ENCODE measurements at places on chromosomes 5 and 9.
A peak's percentile ranks its signal among the peaks of the same experiment; 100 is the strongest.

DNA sequence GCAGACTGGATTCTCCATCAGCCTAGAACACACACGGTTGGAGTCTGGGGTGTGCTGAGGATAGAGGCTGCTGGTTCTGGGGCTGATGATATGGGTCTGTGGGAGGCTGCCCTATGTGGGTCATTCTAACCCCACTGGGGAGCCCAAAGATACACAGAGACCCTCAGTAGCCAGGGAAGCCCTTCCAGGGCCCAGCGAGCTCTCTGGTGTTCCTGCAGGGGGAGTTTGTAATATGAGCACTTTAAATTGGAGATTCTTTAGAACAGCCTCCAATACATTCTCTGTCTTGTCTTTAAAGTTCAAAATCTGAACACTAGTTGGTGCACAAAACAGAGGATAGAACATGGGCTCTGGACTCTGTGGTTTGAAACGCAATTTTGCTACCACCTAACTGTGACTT, 2.4 kb downstream of the ACTL7A start:
- DNase-seq, result no peak

GRCh38 chr9:121059998-121060636, 10.0 kb upstream of the C5 start:
- peak; percentile 28 for DNase-seq

DNA sequence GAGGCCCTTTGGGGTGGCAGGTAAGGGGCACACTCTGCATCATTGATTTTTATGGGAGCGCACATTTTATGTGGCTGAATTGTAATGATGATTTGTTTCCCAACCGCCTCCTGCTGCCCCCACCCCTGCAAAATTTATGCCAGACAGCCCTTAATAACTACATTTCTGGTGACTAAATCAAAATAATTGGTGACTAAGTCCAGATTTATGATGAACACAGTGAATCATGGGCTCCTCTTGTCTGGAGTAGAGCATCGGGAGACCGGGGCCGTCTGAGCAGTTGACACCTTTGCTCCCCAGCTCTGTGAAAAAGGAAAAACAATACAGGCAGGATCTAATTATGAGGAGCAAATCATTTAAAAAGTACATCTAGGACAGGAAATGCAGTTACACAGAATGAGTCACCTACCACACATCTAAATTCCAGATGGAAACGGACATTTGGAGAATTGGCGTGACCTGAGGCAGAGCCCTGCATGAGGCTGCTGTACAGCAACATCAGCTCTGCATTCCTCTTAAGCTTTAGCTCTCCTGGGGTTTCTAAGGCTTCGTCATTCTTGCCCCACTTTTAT, 58.9 kb downstream of the DOCK2 start:
- no peak for DNase-seq

DNA sequence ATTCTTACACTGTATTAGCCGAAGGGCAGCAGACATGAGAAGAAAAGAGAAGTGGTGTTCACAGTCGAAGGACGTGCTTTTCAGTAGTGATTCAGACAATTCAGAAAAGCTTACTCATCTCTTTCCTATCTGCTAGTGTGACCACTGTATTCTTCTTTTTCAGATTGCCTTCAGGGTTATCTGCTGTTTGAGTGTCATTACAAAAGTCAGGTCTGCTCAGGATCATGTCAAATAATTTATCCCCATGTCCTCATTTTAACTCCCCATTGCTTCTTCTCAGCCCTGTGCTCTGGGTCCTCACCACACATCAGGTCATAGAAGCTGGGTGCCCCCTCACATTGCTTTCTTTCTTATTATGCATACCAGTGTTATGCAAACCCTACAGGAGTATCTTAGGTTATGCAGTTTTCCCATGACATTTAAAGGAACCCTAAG, 394.0 kb downstream of the CETN3 start:
- no peak for DNase-seq

GRCh38 chr9:135906291-135907005, 898 bp downstream of the CAMSAP1 start:
- peak; percentile 23 for DNase-seq

GRCh38 chr5:82421119-82421518, 143.0 kb upstream of the RPS23 start:
- DNase-seq, result no peak

DNA sequence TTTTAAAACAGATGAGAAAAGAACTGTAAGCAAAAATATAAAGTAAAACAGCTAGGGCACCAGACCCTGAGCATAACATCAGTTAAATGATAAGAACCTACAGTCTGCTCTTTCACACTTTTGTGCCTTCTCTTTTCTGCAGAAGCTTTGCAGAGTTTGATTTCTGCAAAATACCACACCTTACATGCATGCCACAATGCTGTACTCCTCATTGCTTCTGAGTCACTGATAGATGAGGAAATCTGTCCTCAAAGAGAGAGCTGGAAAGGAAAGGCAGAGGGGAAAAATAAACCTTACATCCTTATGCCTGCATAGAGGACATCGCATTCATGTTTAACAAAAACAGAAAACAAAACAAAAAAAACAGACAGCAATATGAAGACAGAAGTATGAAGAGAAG, 142.9 kb downstream of the ATPSCKMT start:
- no peak for DNase-seq

GRCh38 chr5:37867654-37868053, 27.8 kb upstream of the GDNF start:
- no peak for DNase-seq

DNA sequence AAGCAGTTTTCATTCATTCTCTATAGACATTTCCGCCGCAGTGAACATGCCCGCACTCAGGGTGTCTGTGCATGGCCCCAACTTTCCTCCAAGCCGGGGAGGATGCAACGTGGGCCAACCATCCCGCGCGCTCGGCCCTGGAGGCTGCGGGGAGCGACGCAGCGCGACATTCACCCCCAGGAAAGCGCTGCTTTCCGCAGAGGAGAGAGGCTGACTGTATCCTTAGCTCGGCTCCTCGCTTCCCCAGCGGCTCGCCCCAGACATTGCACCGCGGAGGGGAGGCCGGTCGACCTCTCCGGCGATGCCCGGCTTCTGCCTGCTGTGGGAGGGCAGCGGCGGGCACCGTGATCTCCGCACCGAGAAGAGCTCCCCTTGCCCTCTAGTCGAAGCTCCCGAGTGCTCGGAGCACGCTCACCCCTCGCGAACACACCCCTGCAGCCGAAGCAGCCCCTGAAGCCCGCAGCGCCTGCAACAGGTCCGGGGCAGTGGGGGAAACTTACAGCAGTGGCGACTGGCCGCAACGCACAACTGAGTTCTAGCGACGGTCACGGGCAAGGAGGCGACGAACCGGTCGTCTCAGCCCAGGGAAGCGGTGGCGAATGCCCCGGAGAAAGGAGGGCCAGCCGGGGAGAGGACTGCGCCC, 600 bp downstream of the ENC1 start:
- peak; percentile 38 for DNase-seq

DNA sequence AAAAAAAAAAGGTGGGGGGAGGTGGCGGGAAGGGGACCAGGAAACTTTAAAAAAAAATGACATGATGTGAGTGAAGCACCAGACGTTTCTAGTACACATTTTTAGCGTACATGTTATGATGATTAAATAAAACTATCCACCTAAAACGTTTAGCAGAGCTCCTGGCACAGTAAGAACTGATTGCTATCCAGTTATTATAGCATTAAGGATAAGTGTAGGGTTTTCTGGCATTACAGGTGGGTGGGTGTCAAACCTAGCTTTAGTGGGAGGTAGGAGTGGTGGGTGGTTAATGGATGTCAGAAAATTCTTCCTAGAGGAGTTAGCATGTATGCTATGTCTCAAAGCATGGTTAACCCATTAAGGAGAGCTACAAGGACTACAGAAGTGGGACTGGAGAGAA, 2329.5 kb downstream of the MAT2B start:
- DNase-seq, result no peak

DNA sequence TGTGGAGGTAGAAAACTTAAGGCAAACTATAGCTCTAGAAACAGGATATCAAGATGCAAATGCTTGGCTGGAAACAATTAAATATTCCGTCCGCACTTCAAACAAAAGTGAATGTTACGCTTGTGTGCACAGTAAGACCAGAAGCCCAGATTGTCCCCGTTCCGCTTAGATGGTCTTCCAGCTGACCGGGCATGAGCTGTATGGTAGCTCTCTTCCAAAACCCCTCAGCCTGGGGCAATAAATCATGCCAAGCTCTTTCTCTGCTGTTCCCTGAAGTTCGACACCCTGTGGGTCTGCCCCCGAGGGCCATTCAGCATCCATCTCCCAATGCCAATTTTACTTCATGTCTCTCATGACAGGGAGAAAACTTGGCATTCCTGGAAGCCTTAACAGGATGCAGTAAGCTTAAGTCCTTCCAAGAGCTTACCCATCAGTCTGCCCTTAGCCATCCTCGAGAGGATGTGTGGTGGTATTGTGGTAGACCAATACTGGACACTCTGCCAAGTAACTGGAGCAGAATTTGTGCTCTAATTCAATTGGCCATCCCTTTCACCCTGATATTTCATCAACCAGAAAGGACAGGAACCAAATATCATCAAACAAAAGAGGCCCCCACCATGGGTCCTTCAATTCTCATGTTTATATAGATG, 70.7 kb upstream of the RANBP6 start:
- DNase-seq, result no peak

DNA sequence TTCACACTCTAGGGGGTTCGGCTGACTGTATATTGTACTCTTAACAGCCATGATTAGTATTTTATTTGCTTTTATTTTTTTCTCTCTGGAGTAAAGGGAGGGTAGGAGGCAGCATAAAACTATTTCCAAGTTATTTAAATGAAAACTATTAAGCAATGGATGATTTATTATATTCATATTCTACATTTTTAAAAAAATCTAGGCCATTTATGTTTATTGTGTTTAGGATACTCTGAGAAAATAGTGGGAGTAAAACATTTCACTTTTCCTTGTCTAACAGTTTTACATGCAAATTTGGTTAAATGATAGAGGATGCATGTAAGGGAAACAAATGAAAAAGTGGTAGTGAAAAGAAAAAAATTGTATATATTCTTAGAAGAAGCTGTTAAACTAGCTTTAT, 276.3 kb downstream of the GAS1 start:
- DNase-seq, result no peak

- DNase-seq, result peak; percentile 68
Observed at GRCh38 chr9:35736201-35736633, 3.8 kb downstream of the CREB3 start.

GRCh38 chr9:882416-882924, 41.0 kb downstream of the DMRT1 start:
- no peak for DNase-seq

DNA sequence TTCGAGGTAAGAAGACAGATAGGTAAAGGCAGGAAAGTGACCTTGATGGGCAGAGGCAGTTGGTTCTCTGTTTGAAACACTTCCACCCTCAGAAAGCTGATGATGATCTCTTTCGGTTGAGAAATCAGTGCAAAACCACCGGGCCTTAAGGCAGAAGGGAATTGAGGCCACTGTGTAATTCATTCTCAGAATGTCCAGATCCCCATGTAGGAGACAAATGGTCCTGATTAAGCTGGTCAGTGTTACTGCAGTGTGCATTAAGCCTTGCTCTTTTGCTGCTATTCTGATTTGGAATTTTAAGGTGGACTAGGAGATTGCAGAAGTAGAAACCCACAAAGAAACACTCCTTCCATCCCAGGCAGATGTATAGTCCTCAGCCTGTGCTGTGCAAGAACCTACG, 255.2 kb downstream of the ARHGAP26 start:
- DNase-seq, result peak; percentile 36

- DNase-seq, result no peak
Observed at GRCh38 chr5:31487506-31487905, 44.4 kb downstream of the DROSHA start.

GRCh38 chr9:108033976-108034964, 544.7 kb upstream of the KLF4 start:
- DNase-seq, result no peak

- DNase-seq, result no peak
Observed at GRCh38 chr5:155886311-155887031, 440.5 kb upstream of the SGCD start.

DNA sequence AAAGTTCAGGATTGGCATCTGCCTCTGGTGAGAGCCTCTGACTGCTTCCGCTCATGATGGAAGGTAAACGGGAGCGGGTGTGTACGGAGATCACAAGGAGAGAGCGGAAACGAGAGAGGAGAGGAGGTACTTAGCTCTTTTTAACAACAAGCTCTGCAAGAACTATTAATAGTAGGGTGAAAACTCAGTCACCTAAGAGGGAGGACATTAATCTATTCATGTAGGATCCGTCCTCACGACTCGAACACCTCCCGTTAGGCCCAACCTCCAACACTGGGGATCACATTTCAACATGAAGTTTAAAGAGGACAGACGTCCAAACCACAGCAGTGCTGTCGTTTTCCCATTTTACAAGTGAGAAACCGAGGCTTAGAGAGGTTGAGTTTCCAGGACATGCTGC, 173.7 kb downstream of the SLC28A3 start:
- no peak for DNase-seq

- peak; percentile 31 for DNase-seq
Observed at GRCh38 chr5:43073597-43074546, 33.8 kb upstream of the ANXA2R start.

- DNase-seq, result no peak
Observed at GRCh38 chr9:16654596-16655126, 215.8 kb downstream of the BNC2 start.

GRCh38 chr5:16827755-16828154, 108.3 kb downstream of the MYO10 start:
- no peak for DNase-seq

DNA sequence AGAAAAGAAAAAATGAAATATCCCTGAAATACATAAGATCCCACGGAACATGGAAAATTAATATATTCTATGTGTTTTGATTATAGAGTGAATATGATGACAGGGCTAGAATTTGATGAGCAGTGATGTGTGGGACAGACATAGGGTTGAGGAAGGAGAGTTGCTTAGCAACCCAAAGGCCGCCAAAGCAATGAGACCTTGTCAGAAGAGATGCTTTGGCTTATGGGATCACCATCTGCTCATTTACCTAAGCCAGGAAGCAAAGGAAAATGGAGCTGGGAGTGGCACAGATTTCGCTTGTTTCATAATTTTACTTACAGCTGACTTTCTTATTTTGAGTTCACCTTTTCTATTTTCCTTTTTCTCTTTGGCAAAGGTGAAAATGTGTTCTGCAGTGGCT, 20.9 kb upstream of the HAPLN1 start:
- DNase-seq, result no peak

DNA sequence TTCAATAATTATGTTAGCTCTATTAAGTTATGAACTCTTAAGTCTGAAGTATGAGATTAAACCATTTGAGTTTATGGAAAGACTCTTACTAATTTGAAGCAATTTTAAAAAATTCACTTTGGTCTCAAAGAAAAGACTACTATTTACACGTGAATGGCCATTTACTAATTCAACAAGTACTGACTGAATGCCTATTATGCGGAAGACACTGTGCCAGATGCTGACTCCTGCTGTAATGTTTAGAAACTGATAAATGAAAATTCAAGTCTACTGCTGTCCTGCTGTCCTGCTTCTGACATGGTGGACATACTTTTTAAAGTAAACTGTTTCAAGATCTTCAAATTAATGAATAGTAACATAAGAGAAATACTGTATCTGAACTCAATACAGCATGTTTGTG, 116.2 kb downstream of the MPDZ start:
- peak; percentile 71 for DNase-seq

DNA sequence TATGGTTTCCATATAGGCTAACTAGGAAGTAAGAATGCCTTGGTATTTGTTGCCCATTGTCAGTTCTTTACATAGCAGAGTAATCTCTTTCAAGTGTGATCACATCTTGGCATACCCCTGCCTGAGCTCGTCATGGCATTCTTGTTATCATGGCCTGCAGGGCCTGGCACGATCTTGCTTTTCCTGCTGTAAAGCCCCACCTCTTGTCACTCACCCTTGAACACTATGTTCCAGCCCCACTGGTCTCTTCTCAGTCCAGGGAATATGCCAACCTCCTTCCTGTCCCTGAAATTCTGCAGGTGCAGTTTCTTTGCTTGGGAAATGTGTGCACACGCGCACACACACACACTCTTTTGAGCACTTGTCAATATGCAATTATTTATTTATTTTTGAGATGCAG, 250.2 kb upstream of the DMRT1 start:
- DNase-seq, result no peak

All from NCI-H1092 treated with DMSO at 0.1 percent for 48 hours (cell line).